ENCODE measurements at places on chromosomes 12 and 14. TPM values are rescaled to one million over a fixed set of nuclear protein-coding genes. Genes with fewer than 3 reads are reported as not detected.

DNA sequence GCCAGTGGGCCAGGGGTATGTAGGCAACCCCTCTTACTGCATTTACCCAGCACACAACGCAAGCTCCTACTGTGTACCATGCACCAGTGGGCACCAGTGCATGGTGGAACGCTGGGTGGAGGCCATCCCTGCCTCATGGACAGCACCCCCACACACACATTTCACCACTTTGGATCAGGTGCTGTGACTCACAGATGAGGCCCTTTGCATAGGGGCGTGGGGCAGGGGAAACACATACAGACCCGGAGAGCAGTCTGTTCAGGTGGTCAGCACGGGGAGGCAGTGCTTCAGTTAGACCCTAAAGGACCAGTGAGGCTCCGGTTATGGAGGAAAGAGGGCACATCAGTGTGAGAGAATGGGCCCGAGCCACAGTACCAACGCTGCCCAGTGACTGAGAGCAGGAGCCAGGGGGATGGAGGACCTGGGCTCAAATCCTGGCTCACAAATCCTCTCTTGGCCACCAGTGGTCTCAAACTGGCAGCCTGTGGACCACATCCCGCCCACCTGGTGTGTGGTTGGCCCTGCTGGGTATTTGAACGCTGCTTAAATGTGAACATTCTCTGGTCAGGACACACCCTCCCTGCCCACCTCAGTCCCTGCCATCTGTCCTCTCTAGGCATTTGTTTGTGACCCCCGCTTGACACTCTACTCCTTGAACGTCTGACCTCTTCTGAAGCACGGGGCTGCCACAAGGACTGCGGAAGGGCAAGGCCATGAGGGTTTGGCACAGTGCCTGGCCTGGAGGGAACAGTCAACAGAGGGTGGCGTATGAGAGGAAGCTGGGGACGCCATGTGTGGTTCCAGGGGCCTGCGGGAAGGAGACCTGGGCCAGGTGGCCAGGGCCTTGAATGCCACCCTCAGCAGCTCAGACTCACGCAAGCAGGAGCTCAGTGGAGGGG, 46.7 kb downstream of the FAM222A start:
- DNase-seq: peak; percentile 28

CLEC14A gene
- total RNA-seq: 90.1 TPM

GRCh38 chr14:65255029-65255545, 152.8 kb upstream of the MAX start:
- no peak for DNase-seq

OTX2 gene
- not detected for total RNA-seq

SERPINA10 gene
- total RNA-seq: not detected

DNA sequence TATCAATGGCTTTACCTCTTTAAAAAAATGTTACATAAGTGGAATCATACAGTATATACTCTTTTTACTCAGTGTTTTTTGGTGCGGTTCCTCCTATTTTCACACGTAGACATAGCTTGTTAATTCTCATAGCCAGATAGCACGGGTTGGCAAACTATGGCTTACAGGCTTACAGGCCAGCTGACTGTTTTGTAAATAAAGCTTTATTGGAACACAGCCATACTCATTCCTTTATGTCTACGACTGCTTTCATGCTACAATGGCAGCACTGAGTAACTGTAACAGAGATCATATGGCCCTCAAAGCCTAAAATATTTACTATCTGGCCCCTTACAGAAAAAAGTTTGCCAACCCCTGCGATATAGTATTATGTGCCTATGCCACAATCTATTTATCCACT, 5.8 kb upstream of the DAAM1 start:
- no peak for DNase-seq

DNA sequence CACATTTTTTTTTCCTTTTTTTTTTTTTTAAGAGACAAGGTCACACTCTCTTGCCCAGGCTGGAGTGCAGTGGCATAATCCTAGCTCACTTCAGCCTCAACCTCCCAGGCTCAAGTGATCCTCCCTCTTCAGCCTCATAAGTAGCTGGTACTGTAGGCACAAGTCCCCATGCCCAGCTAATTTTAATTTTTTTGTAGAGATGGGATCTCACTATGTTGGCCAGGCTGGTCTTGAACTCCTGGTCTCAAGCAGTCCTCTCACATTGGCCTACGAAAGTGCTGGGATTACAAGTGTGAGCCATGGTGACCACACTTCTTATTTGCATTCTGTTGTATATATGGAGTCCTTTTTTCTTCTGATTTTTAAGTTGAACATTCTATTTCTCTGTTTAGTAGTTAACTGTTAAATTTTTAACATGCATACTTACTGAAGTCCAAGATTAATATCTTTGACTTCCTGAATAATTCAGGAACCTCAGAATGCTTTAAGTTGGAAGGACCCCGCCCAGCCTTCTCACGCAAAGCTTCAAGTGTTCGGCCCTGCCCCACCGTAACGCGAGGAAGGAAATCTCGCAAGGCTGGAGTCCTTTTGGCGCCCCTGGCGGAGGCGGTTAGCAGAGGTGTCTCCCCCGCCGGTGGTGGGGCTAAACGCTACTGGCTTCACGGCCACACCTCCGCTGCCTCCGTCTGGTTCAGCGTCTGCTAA, 21.6 kb downstream of the SPATS2 start:
- DNase-seq: no peak

GRCh38 chr12:93127582-93128331, 198.7 kb upstream of the EEA1 start:
- DNase-seq: no peak

GRCh38 chr14:50649691-50650090, 18.4 kb downstream of the SAV1 start:
- DNase-seq: no peak

- DNase-seq: no peak
Measured at GRCh38 chr12:12008232-12008850, 62.4 kb upstream of the BCL2L14 start.

RPGRIP1 gene
- 0.20 TPM for total RNA-seq

A2ML1 gene
- not detected for total RNA-seq

RFX4 gene
- not detected for total RNA-seq

DNA sequence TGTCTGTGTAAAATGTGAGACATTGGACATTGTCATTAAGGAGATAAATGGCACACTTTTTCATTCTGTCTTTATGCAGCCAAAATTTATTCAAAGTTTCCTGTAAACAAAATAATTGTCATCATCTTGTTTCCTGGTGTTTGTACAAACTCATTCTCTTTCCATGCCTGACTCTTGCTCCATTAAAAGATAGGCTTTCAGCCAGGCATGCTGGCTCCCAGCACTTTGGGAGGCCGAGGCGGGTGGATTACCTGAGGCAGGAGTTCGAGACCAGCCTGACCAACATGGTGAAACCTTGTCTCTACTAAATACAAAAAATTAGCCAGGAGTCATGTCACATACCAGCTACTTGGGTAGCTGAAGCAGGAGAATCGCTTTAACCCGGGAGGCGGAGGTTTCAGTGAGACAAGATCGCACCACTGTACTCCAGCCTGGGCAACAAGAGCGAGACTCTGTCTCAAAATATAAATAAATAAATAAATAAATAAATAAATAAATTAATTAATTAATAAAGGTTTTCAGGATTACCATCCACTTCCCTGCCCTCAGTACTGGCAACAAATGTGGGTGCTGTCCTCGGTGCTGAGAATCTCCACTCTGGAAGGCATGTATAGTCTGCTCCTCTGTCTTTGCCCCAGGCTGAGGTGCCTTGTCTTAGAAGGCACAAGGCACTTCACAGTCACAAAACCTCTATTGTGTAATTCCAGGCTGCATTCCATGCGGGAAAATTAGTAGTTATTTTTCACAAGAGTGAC, 83.2 kb downstream of the PAH start:
- no peak for DNase-seq

- no peak for DNase-seq
Measured at GRCh38 chr12:5017638-5018348, 25.9 kb upstream of the KCNA5 start.

DNA sequence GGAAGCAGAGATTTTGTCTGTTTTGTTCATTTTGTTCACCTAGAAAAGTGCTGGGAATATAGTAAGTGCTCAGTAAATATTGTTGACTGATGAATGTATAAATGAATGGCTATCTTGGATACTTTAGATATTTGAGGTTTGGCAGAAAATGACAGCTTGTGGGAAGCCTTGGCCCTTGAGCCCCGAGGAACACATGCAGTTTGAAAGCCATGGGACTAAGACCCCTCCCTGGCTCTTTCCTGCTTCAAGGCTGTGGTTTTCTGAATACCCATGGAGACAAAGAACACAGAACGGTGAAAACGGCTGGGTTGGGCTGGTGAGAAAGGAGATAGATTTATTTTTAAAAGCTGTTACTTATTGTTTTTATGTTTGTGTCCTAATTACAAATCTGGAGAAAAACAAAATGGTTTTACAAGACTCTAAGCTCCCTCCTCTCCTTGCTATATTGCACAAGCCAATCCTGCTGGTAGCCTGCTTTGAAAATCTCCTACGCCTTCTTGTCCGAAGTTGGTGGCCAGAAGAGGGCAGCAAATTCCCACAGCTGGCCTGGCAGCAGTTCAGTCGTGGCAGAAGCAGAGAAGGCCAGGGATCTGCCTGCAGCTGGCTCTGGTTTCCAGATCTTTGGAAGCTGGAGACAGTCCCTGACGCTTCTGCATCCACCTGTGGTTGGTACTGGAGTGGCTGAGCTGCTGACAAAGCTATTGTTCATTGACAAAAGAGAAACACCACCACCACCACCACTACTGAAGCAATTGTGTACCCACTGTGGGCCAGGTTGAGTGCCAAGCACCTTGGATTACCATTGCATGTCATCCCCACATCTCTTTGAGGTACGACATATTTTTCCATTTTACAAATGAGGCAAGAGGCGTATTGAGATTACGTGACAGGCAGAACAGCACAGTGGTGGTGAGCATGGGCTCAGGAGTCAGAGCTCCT, 5.2 kb upstream of the KRT85 start:
- DNase-seq: peak; percentile 85

DNA sequence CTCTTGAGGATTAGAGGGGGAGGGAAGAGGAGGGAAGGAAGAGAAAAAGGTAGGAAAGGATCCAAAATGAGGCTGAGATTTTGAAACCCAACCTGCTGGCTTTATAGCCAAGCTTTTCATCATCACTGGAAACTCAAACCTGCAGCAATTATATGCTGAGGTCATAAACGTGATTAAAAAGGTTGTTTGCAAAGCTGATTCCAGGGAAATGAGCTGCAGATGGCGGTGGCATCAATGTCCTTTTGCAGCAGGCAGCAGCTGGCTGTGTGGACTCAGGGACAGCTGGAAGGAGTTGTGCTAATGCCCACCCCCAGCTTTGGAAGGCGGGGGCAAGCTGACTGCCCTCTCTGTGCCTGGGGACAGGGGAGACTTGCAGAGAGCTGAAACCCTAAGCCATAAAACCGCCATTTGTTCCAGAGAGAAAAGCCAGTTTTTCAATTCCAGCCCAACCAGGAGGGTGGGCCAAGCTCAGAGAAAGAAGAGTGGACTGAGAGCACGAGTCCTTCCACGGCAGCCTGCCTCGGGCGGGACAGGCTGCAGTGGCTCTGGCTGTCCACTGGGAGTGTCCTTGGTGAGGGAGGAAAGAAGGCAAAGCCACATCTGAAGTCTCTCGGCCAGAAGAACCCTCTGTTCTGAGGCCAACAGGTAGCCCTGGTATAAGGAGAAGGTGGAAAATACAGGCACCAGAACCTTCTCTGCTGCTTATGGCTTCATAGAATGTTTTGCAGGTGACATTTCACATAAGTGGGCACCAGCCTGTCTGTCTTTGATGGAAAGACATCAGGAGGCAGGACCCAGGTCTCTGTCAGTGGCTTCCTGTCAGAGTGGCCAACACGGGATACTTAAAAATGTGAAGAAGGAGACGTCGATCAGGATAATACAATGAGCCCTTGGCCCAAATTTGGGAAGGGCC, 90.7 kb downstream of the SINHCAF start:
- peak; percentile 56 for DNase-seq

- no peak for DNase-seq
Measured at GRCh38 chr14:64891173-64891838, 11.6 kb upstream of the SPTB start.

DNA sequence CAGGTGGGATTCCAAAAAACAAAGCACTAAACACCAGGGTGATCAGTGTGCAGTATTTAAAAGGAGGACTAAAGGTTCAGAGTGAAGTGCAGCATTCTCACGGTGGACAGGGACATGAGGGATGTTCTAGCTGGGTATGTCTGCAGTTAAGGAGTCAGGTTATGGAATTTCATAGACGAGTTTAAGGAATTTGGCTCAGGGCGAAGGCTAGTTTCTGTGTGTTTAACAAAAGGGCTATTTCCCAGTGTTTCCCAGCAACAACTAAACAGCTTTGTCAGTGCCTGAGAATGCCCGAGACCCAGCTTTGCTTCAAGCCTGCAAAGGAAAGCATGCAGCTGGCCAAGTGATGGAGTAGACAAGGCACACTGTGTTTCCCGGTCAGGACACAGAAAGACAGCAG, 7.0 kb downstream of the KRT1 start:
- DNase-seq: no peak

THTPA gene
- total RNA-seq: 5.7 TPM

GRCh38 chr12:92357584-92358261, 212.1 kb upstream of the BTG1 start:
- no peak for DNase-seq

DNA sequence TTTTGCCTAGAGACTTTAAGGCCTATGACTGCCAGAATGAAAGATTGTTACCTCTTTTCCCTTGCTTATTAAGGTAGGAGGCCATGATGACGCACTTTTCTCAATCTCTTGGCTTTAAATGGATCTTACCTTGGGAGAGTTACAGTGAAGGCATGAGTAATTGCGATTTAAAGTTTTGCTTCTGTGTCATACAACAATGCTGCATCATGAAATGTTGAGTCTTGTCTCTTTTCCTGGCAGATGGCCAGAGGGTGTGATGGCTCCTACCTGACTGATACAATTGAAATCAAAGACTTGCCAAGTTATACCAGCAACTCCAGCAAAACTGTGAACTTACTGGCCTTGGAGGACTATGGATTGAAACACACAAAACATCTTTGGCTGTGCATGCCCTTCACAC, 17.2 kb upstream of the LRRK2 start:
- DNase-seq: no peak

DENR gene
- 25.6 TPM for total RNA-seq

DNA sequence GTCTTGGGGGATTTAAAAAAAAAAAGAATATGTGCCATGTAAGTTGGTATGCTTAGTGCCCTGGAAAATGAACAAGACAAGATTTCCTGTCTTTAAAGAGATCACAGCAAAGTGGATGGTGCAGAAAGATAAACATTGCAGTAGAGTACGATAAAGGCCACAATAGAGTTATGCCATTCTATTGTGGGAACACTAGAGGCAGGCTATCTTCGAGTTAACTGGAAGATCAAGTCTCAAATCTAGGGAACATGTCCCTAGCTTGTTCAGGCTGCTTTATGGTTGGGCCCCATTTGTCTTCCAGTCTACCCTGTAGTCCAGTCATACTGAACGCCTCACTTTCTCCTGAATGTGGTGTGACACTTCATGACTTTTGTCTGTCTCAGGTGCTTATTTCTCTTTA, 18.7 kb upstream of the CCT2 start:
- no peak for DNase-seq

FAIM2 gene
- total RNA-seq: not detected

DNA sequence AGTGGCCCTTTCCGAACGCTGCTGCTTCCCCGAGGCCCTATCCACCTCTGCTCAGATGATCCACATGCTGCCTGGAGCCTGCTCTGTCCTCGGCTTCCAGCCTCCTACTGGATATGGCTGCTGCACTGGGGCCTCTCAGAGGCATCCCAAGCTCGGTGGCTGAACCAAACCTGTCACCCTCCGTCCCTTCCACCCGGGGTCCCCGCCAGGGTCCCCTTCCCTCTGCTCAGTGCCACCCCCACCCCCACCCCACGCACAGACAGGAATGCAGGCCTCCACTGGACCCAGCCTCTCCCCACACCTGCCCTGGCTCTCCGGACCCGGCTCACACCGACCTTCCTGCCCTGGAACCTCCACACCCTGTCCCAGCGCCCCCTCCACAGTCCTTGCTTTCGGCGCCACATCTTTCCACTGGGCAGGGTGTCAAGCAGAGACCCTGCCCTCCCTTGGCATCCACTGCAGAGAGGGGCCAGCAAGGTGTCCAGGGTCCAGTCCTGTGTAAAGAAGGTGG, 6.1 kb downstream of the CEP170B start:
- DNase-seq: no peak

Measured in lung microvascular endothelial cell (primary cell).